ENCODE measurements at places on chromosomes 4 and X.

DNA sequence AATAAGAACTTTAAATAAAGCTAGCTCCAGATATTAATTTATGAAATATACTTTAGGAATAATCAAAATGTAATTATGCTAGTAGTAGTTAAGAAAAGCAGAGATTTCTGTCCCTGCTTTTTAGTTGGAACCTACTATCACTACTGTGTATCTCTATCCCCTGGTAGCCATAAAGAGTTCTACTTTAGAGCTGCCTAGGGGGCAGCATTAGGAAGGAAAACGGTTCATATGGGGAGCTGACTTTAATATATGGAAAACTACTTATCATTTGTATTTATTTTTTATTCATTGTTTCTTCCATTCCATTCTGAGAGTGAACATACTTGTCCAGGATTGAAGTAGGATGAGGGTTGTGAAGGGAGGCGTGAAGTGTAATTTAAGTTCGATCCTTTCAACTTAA lies 40.9 kb downstream of the CPEB2 start:
- DNase-seq = no peak

DNA sequence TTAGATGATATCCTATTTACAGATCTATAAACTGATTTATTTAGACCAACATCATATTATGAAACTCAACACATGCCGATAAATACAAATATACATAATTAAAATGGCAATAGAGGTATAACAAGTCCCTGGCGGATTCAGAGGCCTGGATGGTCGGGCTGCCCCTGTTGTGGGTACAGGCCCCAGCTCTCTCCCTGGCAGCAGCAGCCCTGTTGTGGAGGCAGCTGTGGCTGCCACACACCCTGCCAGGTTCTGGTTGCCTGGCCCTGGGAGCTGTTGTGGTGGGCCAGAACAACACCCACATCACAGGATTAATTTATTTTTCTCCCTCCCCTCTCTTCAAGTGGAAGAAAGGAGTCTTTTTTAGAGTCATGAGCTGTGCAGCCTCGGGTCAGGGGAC lies 12.1 kb upstream of the TCEAL2 start:
- no peak for DNase-seq

- DNase-seq = no peak
These were observed 9.9 kb downstream of the APBB2 start for GRCh38 chr4:41204400-41204978.

DNA sequence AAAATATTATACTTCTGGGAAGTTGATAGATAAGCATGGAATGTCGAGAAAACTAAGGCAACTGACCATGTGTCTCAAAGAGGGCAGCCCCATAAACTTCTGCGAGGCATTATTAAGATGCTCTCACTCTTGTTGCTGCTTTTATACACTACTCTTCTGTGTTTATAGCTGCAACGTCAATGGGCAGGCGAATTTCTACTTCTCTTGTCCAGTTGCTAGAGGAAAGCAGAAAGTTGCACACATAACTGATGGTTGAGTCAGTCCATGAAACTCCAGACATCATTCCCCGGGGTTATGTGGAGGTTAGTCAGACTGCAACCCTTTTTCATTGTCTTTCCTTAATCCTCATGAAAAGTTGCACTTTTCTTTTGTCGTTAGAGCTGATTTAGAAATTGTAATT lies 39.8 kb downstream of the VCX3B start:
- DNase-seq = no peak

DNA sequence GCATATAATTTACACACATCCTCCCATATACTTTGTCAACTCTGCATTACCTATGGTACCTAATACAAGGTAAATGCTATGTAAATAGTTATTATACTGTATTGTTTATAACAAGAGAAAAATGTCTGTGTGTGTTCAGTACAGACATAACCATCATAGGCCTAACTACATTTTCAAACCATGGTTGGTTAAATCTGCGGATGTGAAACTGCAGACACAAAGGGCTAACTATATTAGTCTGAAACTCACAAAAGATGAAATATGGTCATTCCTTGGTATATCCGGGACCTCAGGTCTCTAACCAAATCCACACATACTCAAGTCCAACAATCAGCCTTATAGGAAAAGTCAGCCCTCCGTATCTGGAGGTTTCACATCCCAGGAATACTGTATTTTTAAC lies 13.5 kb downstream of the MAPK10 start:
- no peak for DNase-seq

DNA sequence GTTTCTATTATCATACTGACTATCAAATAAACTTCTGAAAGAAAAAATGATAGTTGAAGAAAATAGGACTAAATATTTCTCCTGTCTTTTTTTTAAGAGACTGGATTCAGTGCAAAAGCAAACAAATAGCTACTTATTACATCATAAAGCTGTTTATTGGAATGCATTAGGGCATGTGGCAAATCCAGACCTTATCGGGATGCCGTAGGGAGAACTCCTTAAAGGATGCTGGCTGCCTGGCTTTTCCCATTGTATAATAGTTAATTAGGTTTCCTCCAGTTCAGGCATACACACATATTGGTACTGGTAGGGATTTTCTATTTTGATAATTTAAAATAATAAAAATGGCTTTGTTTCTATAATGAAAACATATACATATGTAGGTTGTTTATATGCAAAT lies 539.3 kb upstream of the ATOH1 start:
- DNase-seq = no peak

GRCh38 chrX:38426785-38427184 lies 74.4 kb downstream of the OTC start:
- DNase-seq = no peak

GRCh38 chr4:181319629-181320028 lies 923.6 kb upstream of the TENM3 start:
- DNase-seq = no peak

DNA sequence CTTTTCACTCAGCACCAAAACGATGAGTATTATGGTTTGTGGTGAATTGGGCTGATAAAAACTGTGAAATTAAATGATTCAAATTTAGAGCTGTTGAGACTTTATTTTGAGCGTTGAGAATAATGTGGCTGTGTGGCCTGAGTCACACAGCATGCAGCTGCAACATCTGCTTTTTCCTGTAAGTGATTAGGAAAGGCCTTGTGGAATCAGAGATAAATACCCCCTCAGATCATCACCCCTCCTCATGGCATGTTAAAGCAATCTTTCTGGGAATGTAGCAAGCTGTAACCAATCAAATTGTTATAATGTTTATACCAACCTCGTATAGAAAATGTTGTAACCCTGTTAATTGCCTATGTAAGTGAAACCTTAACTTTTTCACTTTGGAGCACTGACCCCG lies 90.0 kb upstream of the GRPR start:
- no peak for DNase-seq

- DNase-seq = no peak
These were observed 325.2 kb downstream of the LDB2 start for GRCh38 chr4:16573206-16573605.

GRCh38 chr4:138861135-138861534 lies 154.4 kb upstream of the NOCT start:
- no peak for DNase-seq

All from activated CD4-positive, alpha-beta T cell treated with anti-CD3 and anti-CD28 coated beads, Interleukin-2, Interleukin-4, amounts not matched to agents 100 ng/mL and 50 ng/mL, durations not matched to agents 16 hours and 8 hours (primary cell).